ENCODE measurements at places on chromosomes 7 and 10.
A peak's percentile ranks its signal among the peaks of the same experiment; 100 is the strongest.

GRCh38 chr7:68015122-68015977, 1018.7 kb downstream of the TYW1 start:
- no peak for DNase-seq

GRCh38 chr10:63246356-63246755, 113.2 kb downstream of the NRBF2 start:
- DNase-seq: no peak

DNA sequence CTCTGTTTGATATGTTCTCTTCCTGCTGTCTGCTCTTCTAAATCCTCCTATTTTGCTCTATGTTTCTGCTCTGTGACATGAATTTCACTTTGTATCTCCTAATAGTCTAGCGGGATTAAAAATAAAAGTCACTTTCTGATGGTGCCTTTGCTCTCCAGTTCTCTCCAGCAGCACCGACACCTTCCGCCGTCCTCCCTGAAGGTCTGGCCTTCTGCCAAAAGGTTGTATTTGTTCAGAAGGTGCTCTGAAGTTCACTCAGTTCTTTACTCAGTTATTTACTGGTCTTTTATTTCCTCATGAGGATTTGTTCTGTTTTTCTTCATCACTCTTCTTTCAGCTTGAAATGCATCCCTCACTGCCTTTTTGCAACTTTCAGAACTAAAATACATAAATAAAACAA, 11.2 kb upstream of the EPHA1 start:
- DNase-seq: no peak

- DNase-seq: no peak
Measured at GRCh38 chr10:70474780-70475179, 3.8 kb upstream of the PALD1 start.

DNA sequence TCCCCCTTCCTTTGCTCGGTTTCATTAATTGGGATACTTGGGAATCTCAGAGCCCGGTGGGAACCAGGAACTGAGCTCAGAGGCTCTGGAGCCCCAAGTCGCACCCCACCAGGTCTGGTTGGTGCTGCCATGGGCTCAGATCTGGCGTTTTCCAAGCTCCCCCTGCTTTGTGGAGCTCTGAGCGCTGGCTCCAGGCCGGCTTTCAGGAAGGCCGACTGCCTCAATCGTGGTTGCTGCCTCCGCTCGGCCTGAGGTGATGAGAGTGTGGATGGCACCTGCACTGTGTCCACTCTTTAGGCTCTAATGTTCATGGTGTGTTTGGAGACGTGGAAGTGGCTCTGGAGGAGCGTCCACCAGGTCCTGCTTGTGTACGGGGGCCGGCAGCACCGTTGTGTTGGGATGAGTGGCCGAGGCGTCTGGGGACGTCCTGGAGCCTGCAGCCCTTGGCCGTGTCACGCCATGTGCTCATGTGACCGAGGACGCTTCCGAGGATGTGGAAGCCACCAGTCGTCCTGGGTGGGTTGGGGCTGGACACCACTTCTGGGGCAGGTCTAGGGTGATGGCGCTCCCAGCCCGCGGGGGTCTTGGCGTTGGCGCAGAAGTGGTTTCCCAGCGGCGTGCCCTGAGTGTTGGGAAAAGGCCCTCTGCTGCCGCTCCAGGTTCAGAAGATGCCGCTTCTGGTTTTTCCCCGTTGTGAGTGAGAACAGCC, 8.2 kb downstream of the INPP5A start:
- DNase-seq: no peak

- DNase-seq: no peak
Measured at GRCh38 chr7:40297741-40298311, 163.0 kb downstream of the SUGCT start.

DNA sequence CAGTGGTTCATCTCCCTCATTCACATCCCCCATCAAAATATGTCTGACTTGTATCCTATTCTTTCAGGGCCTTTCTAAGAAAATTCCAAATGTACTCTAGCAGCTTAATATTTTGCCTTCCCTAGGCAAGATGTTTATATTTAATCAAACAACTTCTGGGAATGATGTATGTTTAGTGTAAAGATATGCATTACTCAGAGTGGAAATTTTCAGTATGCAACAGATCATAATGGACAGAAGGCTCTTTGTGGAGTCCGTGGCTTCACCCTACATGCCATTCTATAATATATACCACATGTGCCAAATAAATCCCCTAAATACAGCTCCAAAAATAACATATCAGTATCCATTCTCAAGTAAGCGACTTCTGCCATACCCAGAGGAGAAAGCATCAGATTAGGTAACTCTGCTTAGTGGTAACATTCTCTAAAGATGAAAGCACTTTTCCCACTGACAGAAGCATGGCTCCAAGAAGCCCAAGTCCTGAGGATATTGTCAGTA, 316.6 kb downstream of the KCNMA1 start:
- DNase-seq: peak; percentile 79

DNA sequence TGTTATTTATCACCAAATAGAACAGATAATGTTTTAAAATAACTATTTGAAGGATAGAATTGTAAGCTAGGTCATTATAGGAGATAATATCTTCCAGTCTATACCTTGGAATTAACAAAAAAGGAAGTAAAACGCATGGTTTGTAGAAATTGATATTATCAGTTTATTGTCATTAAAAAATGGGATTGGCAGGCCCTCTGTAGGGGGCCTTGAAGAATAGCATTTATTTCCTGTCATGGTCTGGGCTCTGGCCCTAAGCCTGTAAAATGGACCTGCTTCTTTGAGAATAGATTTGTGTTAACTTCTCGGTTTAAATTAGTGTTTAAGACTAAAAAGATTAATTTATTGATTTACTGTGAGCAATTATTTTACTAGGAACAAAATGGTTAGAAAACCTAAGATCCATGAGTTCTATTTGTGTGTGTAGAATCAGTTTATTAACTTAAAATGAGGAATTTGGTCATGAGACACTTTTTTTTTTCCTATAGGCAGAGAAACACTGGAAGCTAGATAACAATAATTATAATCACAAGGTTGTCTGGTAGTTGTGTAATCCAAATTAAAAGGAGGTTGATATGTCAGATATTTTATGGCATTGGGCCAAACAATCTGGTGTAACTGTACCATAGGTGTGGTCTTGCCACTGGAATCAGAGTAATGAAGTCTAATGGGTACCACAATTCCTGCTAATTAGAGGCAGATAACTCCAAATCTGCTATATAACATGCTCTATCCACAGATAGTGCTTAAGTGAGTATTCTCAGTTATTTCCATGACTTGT, 197.4 kb upstream of the FOXP2 start:
- no peak for DNase-seq

DNA sequence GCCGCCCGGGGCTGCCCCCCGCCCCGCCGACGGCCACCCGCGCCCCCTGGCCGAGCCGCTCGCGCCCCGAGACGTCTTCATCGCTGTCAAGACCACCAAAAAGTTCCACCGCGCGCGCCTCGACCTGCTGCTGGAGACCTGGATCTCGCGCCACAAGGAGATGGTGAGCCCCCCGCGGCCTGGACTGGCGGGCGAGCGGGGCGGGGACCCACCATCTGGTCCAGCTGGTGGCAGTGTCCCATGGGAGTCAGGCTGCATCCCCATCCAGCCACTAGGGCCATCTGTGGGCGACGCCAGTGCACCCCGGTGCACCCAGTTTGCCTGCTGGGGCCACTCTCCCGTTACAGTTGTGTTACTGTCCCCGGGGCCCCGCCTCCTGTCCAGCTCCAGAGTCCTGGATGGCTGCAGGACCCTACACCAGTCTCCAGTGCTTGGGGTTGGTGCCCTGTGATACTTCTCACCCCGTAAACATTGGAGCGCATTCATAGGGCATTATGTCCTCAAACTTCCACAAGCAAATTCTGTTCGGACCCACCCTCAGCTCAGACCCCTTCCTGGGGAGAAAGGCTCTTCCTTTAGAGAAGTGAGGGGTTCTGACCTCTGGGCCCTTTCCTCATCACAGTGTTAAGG, 672 bp downstream of the LFNG start:
- DNase-seq: no peak

DNA sequence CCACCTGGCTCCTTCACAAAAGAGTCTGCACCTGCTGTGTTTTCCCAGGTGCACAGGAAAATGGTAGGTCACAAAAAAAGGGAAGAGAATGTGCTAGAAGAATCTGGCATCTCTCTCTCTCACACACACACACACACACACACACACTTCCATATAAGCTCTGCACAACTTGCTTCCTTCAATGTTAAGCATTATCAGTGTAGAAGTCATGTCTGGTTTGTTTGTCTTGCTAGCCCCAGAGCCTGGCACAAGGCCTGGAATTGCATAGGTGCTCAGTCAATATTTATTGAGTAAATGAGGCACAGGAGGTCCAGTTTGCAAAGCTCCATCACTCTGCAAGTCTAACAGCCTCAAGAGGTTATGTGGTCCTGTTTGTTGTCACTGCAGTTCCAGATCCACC, 867.3 kb upstream of the AUTS2 start:
- DNase-seq: no peak

DNA sequence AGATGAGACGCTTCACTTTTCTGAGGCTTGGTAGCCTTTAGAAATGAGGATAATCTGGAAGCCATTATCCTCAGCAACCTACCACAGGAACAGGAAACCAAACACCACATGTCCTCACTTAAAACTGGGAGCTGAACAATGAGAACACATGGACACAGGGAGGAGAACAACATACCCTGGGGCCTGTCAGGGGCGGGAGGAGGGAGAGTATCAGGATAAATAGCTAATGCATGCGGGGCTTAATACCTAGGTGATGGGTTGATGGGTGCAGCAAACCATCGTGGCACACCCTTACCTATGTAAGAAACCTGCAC, 48.9 kb downstream of the LRGUK start:
- DNase-seq: no peak

DNA sequence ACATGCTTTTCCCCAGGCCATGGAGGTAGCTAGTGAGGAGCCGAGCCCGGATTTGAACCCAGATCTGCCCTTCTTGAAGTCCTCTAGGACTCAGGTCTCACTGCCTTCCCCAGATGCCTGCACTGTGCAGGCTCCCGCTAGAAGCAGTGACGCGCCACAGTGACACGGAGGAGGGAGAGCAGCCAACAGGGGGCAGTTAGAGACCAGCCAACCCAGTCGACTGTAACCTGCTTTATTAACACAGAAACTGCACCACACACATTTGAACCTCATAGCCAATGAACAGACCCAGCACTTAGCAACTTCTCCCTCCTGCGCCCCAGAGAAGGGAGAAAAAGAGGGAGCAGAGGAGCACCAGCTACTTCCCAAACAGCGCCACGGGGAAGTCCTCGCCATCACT, 27.4 kb downstream of the PILRA start:
- DNase-seq: no peak
